ENCODE measurements at places on chromosomes 13 and 19.
A peak's percentile ranks its signal among the peaks of the same experiment; 100 is the strongest.

- DNase-seq: no peak
Measured at GRCh38 chr13:39326469-39327171, 276.4 kb downstream of the LHFPL6 start.

GRCh38 chr13:67232384-67232783 lies 2.2 kb upstream of the PCDH9 start:
- DNase-seq: no peak

DNA sequence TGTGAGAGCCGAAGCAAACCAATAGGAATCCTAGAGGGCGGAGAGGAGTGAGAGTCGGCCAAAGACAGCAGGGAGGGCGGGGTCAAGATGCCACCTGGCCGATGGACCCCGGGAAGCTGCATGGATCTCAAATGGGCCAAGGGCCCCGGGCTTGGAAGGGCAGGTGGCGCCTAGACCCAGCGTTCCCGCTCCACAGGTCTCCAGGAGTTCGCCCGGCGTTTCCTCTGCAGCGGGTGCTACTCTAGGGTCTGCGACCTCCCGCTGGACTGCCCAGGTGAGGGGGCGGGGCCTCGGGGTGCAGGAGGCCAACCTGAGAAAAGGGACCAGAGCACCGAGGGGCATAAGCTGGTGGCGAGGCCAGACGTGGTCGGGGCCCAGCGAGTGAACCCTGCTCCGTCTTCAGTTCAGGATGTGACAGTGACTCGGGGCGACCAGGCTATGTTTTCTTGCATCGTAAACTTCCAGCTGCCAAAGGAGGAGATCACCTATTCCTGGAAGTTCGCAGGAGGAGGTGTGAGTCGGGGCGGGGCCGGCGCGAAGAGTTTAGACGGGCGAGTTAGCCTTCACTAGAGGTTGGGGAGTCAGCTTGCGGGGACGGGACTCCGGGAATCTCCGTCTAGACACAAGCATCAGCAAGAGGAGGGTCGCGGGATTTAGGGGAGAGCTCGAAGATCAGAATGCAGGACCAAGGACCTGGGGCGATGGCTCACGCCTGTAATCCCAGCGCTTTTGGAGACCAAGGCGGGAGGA lies 9.9 kb downstream of the SPACA6 start:
- DNase-seq: no peak

GRCh38 chr13:42968906-42969305 lies 23.1 kb downstream of the EPSTI1 start:
- DNase-seq: no peak

DNA sequence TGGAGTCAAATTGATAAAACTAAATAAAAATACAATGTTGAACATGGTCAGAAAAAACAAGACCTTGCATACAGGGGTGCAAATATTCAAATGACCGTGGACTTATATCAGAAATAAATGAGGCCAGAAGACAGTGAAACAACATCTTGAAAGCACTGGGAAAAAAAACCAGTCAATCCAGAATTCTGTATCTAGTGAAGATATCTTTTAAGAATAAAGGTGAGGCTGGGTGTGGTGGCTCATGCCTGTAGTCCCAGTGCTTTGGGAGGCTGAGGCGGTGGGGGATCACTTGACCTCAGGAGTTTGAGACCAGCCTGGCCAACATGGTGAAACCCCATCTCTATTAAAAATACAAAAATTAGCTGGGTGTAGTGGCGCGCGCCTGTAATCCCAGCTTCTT lies 15.2 kb upstream of the CEBPA start:
- no peak for DNase-seq

DNA sequence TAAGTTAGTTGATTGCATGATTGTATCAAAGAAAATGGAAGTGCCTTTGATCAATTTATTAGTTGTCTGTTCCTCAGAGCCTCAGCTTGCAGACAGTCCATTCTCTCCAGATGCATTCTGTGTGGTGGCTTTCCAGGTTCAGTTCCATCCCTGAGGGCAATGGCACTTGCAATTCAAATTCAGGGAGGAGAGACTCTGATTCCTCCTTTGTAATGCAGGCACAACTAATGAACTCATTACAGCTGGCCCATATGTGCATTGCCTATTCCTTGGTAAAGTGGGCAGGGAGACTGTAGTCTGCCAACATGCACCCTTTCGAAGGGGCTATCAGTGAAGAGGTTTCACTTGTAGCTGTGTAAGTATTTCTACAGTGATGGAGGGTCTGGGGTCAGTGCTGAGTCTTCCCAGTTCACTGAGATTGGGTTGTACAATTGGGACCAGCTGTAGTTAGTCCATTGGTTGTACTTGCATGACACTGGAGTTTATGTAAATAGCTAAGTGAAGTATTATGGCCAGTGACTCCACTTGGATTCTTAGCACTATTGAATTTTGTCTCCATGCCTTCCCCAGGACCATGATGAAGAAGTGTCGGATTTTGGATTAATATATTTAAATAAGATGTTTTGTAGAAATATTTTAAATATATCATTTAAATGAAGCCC lies 401.7 kb downstream of the GPC6 start:
- DNase-seq: no peak

- DNase-seq: peak; percentile 40
Measured at GRCh38 chr13:30679483-30680330, 55.6 kb upstream of the ALOX5AP start.

All from hippocampal formation (tissue), 2 donors.